HuH-7.5 (cell line): ENCODE measurements at places on chromosomes 7 and 10.

DNA sequence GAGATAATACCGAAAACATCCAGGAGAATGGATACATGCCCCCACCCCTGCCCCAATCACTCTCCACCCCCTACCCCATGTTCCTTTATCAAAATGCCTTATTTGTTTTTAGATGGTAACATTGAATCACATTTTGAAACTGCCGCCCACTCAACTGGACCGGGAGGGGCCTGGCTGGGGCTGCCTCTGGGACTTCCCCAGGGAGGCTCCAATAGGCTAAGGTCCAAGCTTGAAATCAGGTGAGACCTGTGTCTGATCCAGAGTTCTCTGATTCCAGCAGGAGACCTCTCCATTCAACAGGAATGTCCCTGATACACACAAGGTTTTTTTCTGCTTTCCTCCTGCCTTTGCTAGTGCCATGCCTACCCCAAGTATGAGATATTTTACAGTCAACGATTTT lies 43.8 kb upstream of the ACSL5 start:
- no peak for DNase-seq

- no peak for DNase-seq
Measured at GRCh38 chr7:5495581-5496375, 72.1 kb upstream of the TNRC18 start.

DNA sequence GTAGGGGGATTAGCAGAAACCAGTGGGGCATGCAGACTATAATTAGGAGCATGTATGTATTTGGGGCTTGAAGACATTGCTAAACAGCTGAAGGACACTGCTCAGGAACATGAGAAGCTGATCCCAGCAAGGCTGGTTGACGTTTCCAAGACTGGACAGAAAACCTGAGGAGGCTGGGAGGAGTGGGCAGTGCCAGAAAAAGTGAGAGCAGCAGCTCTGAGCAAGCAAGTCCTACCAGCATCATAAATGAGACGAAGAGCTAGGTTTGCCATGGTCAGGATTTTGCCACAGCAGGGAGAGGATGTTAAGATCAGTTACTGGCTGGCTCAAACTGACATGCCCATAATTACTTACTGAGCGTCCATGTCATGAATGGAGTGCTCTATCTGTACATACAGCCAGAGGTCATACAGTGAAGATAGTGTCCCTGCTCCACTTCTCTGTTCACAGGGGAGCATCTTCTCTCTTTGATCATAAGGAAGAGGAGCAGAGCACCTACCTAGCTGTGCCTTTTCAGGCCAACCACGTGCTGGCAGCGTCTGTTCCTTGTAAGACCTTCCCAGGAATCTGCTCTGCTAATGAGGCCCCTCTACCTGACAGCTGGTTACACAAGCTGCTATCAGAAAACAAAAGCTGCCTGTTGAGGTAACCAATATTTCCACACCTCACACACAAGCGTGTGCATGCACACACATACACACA lies 44.7 kb downstream of the PDE1C start:
- DNase-seq, result no peak

GRCh38 chr10:44966816-44967509 lies 7.4 kb downstream of the RASSF4 start:
- DNase-seq, result no peak

- no peak for DNase-seq
Measured at GRCh38 chr7:28330384-28331070, 81.8 kb upstream of the CREB5 start.

DNA sequence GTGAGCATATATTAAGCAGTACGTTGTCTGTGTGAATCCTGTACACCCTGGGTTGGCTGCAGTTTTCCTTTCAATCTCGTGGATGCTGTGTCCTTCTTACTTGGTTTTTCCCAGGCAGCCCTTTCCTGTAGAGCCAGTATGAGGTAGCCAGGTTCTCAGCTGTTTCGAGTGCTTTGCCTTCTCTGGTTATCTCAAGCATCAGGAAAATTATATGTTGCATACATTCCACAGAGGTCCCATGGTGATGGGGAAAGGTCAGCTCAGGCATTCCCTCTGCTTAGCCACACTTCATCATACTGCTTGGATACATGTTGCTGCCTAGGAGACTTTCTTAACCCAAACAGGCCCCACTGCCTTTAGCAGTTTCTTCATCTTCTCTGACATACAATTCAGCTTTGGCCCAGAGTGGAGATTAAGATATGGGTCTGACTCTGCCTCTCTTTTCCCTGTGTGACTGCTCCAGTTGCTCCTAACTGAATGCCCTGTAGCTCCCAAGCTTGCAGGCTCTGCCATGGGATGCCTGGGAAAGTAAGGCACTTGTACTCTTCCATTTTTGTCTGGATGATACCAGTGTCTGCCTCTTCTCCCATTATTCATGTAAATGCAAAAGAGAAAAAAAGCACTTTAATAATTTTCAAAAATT lies 11.3 kb downstream of the GNAI1 start:
- no peak for DNase-seq

GRCh38 chr7:83908526-83908925 lies 259.6 kb upstream of the SEMA3E start:
- DNase-seq, result no peak

DNA sequence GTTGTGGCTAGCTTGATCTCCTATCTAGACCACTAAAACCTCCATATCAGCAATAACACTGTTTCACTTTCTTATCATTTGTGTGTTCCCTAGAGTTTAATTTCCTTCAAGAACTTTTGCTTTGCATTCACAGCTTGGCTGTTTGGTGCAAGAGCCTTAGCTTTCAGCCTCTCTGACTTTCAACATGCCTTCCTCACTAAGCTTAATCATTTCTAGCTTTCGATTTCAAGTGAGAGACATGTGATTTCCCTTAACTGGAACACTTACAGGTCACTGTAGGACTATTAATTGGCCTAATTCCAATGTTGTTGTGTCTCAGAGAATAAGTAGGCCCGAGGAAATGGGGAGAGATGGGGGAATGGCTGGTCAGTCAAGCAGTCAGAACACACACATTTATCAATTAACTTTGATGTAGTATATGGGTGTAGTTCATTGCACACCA lies 10.6 kb upstream of the BPGM start:
- no peak for DNase-seq

DNA sequence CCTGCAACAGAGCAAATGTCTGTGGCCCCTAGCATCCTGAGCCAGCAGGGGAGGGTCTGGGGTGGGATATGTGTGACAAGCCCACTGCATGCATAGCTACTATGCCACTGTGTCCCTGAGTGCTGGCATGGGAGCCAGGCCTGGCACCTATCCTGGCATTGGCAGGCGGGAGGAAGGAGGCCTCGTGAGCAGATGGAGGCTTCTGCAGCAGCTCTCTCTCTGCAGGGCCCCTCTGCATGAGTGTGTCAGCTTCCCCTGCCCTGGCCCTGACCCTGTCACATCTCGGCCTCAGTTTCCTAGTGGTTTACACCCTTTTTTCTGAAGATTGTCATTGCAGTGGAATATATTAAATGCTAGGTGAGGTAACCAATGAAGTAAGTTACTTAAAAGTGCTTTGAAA lies 13.1 kb upstream of the IMPDH1 start:
- no peak for DNase-seq

DNA sequence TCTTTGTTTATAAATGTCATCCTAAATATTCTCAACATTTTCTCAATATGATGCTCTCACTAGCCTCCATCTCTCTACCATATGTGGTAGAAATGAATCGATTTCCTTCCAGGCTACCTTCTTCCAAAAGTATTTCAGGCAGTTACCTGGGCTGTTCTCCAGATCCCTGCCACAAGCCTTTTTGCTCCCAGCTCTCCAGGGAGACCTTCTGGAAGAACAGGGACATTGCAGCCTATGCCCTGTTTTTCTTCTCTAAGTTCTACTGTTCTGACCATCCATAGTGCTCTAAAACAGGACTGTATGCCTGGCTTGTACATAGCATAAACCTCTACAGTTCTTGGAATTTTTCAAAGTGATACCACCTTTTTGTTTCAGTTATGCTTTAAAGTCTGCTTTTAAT lies 552.8 kb downstream of the ANKRD7 start:
- DNase-seq, result no peak

- DNase-seq, result no peak
Measured at GRCh38 chr7:129655811-129656210, 44.3 kb downstream of the NRF1 start.

GRCh38 chr7:141042222-141043193 lies 27.8 kb upstream of the MRPS33 start:
- peak; percentile 28 for DNase-seq

- DNase-seq, result no peak
Measured at GRCh38 chr10:1278306-1278705, 222.1 kb downstream of the WDR37 start.

DNA sequence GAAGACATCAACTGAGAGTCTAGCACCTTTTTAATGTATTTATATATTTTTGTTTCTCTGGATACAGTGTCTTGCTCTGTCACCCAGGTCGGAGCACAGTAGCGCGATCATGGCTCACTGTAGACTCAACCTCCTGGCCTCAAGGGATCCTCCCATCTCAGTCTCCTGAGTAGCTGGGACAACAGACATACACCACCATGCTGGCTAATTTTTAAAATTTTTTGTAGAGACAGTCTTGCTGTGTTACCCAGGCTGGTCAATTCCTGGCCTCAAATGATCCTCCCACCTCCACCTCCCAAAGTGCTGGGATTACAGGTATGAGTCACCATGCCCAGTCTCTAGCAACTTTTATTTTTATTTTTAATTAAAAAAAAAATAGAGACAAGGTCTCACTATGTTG lies 51.4 kb upstream of the ANLN start:
- no peak for DNase-seq

GRCh38 chr7:144133307-144133706 lies 10.3 kb downstream of the OR2A14 start:
- no peak for DNase-seq

DNA sequence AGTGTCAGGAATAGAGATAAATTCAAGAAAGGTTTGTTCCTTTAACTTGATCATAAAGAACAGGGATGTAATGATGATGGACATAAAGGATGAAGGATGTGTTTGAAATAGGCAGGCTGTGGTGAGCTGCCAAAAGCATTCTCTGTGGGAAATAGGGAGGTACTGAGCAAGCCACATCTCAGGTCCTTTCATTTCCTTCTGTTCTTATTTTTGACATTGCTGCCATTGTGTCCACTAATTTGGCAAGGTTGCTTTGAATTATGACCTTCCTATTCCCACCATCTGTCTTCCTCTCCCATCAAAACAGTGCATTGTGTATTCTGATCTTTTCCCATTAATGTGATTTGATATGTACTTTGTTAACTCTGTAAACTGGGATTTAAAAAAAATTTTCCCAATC lies 9.4 kb downstream of the SCRN1 start:
- DNase-seq, result no peak

- no peak for DNase-seq
Measured at GRCh38 chr10:113961182-113962031, 82.3 kb upstream of the ADRB1 start.

DNA sequence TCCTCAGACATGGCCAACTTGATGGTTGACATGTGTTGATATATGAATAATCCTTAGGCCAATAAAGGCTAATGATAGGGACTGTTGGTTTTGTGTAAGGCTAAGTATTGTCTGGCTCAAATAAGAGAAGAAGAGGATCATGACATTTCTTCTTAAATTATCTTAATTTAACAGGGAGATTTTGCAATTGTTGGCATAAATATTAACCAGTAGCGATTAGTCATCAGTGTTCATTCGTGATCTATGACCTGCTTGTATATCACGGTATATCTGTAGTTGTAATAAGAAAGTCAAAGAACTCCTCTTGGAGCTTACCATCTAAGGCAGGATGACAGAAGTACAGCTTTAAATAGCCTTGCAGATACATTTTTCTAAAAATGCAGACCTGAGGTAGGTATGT lies 196.4 kb downstream of the CREB5 start:
- no peak for DNase-seq

GRCh38 chr10:117327262-117327661 lies 48.0 kb downstream of the PDZD8 start:
- no peak for DNase-seq

DNA sequence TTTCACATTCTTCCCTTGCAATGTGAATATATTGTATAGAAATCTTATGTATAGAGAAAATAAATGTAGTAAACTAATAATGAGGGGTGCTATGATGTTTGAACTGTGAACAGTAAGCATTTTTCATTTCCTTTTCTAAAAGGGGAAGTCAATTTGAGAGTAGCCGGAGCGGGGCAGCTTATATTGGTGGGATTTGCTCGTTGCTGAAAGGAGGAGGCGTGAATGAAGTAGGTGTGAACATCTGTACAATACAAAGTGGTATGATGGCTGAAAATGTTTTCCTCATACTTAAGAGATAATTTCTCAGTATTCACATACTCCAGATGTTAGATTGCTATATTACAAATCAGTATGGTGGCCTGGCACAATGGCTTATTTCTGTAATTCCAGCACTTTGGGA lies 87.1 kb downstream of the SRI start:
- no peak for DNase-seq

DNA sequence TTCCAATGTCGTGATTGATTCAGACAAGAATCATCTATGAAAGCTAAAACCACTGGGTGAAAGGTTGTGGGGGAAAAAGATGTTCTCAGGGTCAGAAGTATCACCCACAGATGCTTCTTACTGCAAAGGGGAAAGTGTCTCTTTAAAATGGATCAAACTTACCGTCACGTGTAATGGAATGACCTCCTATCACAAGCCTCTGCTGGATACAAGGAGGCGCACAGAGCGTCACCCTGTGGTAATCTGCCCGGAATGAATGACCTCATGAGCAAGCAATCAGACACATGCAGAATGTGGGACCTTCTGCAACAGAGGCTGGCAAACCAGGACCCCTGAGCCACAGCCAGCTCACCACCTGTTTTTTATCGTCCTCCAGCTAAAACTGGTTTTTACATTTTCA lies 33.0 kb downstream of the WIPF3 start:
- no peak for DNase-seq

DNA sequence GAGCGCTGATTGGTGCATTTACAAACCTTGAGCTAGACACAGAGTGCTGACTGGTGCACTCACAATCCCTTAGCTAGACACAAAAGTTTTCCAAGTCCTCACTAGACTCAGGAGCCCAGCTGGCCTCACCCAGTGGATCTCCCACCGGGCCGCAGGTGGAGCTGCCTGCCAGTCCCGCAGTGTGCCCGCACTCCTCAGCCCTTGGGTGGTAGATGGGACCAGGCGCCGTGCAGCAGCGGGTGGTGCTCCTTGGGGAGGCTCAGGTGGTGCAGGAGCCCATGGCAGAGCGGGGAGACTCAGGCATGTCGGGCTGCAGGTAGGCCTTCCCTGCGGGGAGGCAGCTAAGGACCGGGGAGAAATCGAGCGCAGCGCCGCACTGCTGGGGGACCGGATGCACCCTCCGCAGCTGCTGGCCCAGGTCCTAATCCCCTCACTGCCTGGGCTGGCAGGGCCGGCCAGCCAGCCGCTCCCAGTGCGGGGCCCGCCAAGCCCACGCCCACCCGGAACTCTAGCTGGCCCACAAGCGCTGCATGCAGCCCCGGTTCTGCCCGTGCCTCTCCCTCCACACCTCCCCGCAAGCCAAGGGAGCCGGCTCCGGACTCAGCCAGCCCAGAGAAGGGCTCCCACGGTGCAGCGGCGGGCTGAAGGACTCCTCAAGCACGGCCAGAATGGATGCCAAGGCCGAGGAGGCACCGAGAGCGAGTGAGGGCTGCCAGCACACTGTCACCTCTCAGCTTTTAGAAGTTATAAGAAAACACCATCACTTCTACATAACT lies 128.9 kb downstream of the ZNF438 start:
- DNase-seq, result no peak
